ENCODE measurements at places on chromosomes 1 and 21.

GRCh38 chr1:202160377-202160940 is at the start of gene PTPN7:
Gene PTPN7, minus strand, starts transcription at chr1:202160602. Its CDS starts 1,200 bp downstream, at chr1:202159402.
- DNase-seq: peak; percentile 89

- DNase-seq: no peak
Measured at GRCh38 chr1:41716188-41717130, 202.3 kb downstream of the HIVEP3 start.

GRCh38 chr1:152343006-152343405 is 16.8 kb downstream of the FLG2 start:
- DNase-seq: no peak

DNA sequence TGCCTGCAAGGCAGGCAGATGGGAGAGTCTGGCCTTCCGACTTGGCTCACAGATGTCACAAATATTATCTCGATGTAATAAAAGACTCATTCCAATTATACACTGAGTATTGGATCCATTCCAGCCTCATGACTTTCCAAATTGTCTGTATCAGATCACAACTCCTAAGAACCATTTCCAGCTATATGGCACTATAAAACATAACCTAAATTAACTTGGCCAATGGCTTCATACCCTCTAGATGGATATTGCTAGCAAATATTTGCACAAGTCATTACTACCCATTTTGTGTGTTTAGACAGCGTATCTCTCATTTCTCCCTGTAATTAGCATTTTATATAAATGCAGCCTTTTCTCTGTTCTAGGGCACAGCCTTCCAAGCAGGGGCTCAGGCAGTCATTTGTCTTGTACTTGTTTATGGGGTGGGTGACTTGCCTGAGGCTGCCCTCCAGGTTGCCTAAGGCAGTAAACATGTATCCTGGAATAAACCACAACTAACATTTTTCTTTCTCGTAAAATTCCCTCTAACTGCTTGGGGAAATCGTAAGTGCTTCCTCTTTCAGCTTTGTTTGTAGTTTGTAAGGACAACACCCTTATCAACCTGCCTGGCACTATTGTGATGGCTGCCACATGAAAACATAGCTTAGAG is 70.6 kb upstream of the KCNJ6 start:
- no peak for DNase-seq

- no peak for DNase-seq
Measured at GRCh38 chr1:87058343-87058649, 143.9 kb downstream of the HS2ST1 start.

DNA sequence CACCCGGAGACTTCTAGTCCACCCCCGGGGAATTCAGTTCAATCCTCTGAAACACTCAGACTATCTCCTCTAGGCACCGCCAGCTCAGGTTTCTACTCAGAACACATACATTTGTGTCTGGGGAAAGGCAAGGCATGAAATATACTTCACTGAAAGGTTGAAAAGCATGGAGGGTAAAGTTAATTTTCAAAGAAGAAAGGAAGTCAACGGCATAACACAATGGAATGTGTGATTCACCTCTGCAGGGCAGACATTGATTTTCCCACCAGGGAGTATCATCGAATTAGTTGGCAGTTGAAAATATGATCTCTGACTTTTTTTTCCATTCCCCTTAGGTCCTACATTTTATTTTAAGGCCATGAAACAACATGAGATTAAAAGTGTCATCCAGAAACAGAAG is 669.4 kb downstream of the SMYD3 start:
- DNase-seq: no peak

- no peak for DNase-seq
Measured at GRCh38 chr1:177124577-177125278, 39.8 kb downstream of the ASTN1 start.

DNA sequence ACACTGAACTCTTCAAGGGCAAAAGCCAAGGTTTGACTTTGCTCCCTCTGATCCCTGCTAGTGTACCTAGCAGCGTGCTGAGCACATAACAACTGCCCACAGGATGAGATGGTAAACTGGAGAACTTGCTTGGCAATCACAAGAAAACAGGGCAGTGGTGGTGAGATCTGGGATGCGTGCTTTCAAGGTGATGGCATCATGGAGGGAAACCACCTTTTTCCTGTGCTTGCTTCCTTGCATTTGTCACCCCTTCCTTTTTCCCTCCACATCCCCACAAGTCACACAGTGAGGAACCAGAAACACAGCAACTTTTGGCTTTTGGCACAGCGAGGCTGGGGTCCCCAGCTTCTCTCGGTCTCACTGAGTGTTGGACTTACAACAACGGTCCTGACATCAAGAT is 31.4 kb upstream of the BECN2 start:
- DNase-seq: no peak

DNA sequence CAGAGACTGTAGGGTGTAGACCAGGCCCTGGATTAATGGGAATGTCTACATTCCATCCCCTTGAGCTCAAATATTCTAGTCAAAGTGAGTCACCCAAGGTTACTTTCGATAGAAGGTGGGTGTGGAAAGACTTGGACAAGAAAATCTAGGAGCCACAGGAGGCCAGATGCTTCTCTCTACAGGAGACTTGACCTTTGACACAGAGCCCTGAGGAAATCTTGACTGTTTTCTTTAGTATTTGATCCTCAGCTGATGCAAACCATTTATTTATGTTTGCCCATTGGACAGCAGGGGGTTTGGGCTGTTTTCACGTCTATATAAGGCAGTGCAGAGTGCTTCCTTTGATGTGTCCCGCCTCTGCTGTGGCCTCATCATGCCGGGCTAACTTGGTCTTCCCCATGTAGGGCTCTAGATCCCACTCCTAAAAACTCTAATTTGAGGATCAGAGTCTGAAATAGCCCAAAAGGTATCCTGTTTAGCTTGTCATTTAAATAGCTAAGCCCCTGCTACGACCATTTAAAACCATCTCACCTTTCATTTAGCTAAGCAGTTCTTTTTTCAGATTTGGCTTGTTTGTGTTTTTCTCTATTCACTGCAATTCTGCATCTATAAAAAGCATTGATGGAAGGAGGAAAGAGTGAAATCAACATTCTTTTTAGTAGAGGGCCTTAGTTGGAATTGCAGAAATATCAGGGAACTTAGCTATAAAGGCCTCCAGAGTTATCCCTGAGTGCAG is 15.5 kb upstream of the MAP3K7CL start:
- no peak for DNase-seq

- DNase-seq: no peak
Measured at GRCh38 chr1:61084491-61085031, 2.2 kb downstream of the NFIA start.

- DNase-seq: no peak
Measured at GRCh38 chr21:32958288-32959002, 67.3 kb upstream of the OLIG2 start.

GRCh38 chr1:66747501-66747900 is 4.8 kb upstream of the DYNLT5 start:
- DNase-seq: no peak

All from stimulated activated CD4-positive, alpha-beta T cell treated with anti-CD3 and anti-CD28 coated beads, Interleukin-1b, Interleukin-23, amount 100 ng/mL, for 24 hours (primary cell).